Ascending aorta (tissue), 2 donors: ENCODE measurements at places on chromosomes 13 and 19. TPM values are rescaled to one million over a fixed set of nuclear protein-coding genes. Genes with fewer than 3 reads are reported as not detected.

Gene KLK15
- total RNA-seq = not detected

Gene OR7G3
- not detected for total RNA-seq

Gene MADCAM1
- not detected for total RNA-seq

Gene CPT1C
- 12.3 TPM for total RNA-seq

GRCh38 chr19:27734496-27735220, 1478.3 kb downstream of the UQCRFS1 start:
- no peak overlapping the region for H3K27ac ChIP-seq
- peaks cover 26% of the 10 kb centered on the region for H3K36me3 ChIP-seq
- H3K4me1 ChIP-seq = no peaks in the 10 kb centered on the region
- H3K4me3 ChIP-seq = no peak overlapping the region
- no peak for DNase-seq
